ENCODE measurements at places on chromosomes 3 and 15.
A peak's percentile ranks its signal among the peaks of the same experiment; 100 is the strongest.

GRCh38 chr3:73407577-73407976, 217.2 kb downstream of the PDZRN3 start:
- no peak for DNase-seq
- H3K27ac ChIP-seq, result no peak overlapping the region
- H3K27me3 ChIP-seq, result peaks cover 1% of the 10 kb centered on the region

DNA sequence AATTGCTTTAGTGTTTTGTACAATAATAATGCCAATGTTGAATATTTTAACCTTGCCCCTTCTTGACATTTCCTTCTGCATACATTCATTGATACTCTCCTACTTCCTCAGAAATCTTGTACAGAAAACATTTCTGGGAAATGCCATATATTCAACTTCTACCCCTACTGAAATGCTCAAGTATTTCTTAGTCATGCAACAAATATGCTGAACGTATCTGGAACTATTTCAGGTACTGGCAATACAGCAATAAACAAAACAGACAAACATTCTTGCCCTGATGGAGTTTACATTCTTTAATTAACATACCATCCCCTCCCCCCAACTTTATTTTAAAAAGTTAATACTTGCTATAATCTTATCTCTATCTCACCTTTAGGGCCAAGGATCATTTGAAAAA, 147.2 kb downstream of the STAG1 start:
- H3K36me3 ChIP-seq, result no peaks in the 10 kb centered on the region
- no peaks in the 10 kb centered on the region for H3K4me1 ChIP-seq
- no peak overlapping the region for H3K4me3 ChIP-seq

DNA sequence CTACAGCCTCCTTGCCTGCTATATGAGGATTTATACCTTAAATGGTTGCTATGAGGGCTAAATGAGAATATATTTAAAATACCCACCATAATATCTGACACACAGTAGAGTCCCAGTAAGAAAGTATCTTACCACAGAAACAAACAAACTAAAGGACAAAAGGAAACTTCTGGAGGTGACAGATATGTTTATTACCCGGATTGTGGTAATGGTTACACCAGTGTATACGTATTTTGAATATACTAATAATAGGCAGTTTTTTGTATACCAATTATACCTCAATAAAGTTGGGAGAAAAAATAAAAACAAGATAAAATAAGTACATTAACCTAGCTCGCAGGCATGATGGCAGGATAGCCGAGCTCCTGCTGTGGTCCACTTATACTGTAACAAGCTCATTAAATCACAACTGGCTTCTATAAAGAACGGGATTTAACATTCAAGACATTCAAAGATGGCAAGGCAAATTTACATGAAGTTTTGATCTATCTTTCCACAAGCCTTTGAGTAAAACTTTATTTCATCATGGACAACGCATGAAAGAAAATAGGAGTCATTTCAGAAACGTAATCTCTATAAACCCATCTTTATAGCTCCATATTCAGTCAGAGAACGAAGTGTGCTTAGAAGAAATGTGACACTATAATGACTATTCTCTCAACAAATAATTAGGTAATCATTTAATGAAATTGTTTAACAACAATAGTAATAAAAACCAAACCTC, 1.5 kb downstream of the RPN1 start:
- DNase-seq, result no peak
- peak overlapping the region; percentile 100 for H3K4me3 ChIP-seq
- peak overlapping the region; percentile 90 for H3K27ac ChIP-seq
- H3K4me1 ChIP-seq, result no peaks in the 10 kb centered on the region
- no peaks in the 10 kb centered on the region for H3K36me3 ChIP-seq

GRCh38 chr3:69241769-69242168, 119.4 kb upstream of the LMOD3 start:
- no peak overlapping the region for H3K4me3 ChIP-seq
- DNase-seq, result peak; percentile 25
- H3K36me3 ChIP-seq, result no peaks in the 10 kb centered on the region
- peaks cover 21% of the 10 kb centered on the region for H3K4me1 ChIP-seq
- no peaks in the 10 kb centered on the region for H3K27me3 ChIP-seq

DNA sequence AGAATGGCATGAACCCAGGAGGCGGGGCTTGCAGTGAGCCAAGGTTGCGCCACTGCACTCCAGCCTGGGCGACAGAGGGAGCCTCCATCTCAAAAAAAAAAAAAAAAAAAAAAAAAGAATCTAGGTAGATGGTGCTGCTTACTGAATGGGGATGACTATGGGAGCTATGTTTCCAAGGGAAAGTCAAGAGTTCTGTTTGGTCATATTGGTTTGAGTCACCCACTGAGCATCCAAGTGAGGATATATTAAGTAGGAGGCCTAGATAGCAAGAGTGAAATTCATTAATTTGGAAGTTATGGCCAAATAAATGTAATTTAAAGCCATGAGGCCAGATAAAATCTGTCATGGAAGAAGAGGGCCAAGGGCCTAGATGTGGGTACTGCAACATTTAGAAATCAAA, 9.0 kb upstream of the UACA start:
- no peak overlapping the region for H3K27ac ChIP-seq
- H3K4me3 ChIP-seq, result no peak overlapping the region
- H3K27me3 ChIP-seq, result no peaks in the 10 kb centered on the region
- H3K36me3 ChIP-seq, result no peaks in the 10 kb centered on the region

GRCh38 chr3:65975032-65975431, 63.7 kb downstream of the MAGI1 start:
- no peak overlapping the region for H3K4me3 ChIP-seq
- H3K4me1 ChIP-seq, result no peaks in the 10 kb centered on the region
- no peaks in the 10 kb centered on the region for H3K27me3 ChIP-seq
- DNase-seq, result no peak
- no peaks in the 10 kb centered on the region for H3K36me3 ChIP-seq

DNA sequence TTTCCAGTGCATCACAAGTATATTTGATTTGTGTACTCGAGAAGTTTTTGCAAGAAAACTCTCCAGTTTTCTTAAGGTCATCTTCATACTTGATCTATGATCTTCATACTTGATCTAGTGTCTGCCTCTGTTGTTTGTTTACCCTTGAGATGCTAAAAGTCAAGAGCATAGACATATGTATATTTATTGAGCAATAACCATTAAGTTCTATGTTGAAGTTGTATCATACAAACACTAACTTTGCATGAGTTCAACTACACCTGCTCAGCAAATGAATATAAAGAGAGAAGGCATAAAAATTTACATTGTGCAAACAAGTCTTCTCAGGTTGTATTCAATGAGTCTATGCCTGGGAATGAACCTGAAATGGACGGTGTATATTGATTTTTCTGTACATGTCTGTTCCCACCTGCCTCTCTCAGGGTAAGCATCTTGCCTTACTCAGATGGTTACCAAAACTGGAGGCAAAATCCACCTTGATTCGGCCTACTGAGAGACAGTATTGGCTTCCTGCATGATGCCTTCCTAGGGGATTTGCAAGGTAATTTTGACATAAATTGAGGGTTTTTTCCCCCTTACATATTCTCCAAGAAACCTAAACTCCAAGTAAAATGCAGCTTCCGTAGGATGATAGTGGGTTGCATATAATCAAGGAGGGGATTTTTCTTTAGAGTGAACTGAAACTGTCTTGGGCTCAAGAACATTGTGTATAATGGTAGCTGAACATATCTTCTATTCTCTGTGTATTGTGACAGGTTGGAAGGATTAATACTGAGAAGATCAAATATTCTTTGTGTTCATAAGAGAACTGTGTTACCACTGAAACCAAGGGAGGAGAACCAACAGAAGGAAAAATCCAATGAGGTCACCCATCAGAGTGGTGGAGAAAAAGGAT, 110.4 kb downstream of the FILIP1L start:
- H3K27me3 ChIP-seq, result no peaks in the 10 kb centered on the region
- H3K4me3 ChIP-seq, result no peak overlapping the region
- no peaks in the 10 kb centered on the region for H3K36me3 ChIP-seq
- H3K27ac ChIP-seq, result no peak overlapping the region
- DNase-seq, result no peak

DNA sequence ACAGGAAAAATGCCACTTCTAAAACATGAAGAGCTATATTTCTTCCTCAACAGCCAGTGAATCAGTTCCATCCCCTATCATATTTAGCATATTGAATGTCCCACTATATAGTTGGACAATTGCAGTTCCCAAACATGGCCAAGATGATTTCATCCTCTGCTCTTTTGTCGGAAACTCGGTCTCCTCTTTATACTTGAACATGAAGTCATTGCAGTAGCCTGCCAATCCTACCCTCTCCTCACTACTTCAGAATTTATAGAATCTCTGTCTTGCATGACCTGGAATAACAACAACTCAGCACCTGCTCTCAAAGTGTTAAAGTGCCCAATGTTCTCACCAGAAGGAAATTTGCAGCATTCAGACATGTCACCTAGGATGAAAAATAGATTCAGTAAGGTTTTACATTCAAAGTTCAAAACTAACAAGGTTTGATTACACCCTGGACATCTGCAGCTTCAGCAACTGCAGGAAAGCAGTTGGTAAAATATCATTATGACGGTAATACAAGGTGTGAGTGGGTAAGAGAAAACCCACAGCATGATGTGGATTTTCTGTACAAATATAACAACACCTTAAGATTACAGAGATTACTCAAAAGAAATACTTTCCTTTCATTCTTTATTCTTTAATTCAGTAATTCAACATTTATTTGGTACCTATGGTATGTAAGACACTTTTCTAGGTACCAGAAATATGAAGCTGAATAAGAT, 52.5 kb downstream of the TP63 start:
- no peak overlapping the region for H3K27ac ChIP-seq
- H3K4me1 ChIP-seq, result no peaks in the 10 kb centered on the region
- DNase-seq, result no peak
- H3K4me3 ChIP-seq, result no peak overlapping the region
- H3K36me3 ChIP-seq, result no peaks in the 10 kb centered on the region

GRCh38 chr3:99783011-99783573, 34.6 kb upstream of the CMSS1 start:
- no peaks in the 10 kb centered on the region for H3K36me3 ChIP-seq
- no peak for DNase-seq
- H3K4me3 ChIP-seq, result no peak overlapping the region

- no peak overlapping the region for H3K27ac ChIP-seq
- H3K36me3 ChIP-seq, result peaks cover 8% of the 10 kb centered on the region
- no peaks in the 10 kb centered on the region for H3K27me3 ChIP-seq
- DNase-seq, result no peak
Observed at GRCh38 chr3:9784965-9785364, 7.3 kb downstream of the TADA3 start.

DNA sequence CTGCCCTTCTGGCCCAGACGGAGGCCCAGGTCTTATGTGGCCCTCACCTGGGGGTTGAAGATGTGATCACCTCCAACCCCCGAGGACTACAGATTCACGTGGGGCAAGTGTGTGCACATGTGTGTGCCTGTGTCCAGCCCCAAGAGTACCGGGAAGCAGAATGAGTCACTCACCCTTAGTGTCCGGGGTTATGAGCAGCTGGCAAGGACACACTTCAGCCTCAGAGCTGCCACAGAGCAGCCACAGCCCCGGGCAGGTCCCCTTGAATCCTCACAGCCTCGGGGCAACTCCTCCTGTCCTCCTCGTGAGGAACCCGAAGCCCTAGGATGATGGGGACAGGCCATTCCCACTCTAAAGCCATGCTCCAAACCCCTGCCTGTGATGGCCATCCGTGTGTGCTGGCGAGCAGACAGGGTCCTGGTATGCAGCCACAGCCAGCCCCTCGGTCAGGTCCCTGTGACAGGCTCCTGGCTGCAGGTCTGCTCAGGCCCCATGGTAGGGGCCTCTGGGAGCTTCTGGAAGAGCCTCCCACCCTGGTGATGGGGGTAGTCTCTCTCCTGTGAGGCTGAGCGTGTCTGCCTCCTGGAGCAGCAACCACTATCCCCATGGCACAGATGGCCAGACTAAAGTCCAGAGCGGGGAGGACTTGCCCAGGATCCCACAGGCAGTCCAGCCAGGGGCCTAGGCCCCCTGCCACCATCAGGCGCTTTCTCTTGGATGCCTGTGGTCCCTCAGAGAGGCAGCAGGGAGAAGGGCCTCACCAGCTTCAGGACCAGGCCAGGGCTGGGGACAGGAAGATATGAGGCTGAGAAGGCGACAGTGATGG, 852 bp downstream of the STAB1 start:
- no peaks in the 10 kb centered on the region for H3K27me3 ChIP-seq
- no peaks in the 10 kb centered on the region for H3K4me1 ChIP-seq

DNA sequence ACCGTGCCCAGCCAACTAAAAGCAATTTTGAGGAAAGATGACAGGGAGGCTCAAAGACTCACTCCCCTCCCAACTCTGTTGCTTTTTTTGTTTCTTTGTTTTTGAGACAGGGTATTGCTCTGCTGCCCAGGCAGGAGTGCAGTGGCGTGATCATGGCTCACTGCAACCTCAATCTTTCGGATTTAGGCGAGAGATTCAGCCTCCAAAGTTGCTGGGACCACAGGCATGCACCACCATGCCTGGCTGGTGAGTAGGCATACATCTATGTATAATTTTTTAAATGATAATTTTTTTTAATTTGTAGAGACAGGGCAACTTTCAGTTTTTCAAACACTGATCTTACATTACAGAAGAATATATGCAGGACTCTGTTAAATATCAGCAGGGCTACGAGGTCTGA, 15.8 kb upstream of the THUMPD3 start:
- no peak overlapping the region for H3K4me3 ChIP-seq
- H3K27ac ChIP-seq, result no peak overlapping the region
- no peaks in the 10 kb centered on the region for H3K27me3 ChIP-seq
- H3K36me3 ChIP-seq, result no peaks in the 10 kb centered on the region
- H3K4me1 ChIP-seq, result no peaks in the 10 kb centered on the region

GRCh38 chr3:48434591-48435222, 4.8 kb upstream of the PLXNB1 start:
- H3K36me3 ChIP-seq, result peaks cover 2% of the 10 kb centered on the region
- H3K27ac ChIP-seq, result no peak overlapping the region
- H3K27me3 ChIP-seq, result no peaks in the 10 kb centered on the region
- H3K4me1 ChIP-seq, result peaks cover 29% of the 10 kb centered on the region

DNA sequence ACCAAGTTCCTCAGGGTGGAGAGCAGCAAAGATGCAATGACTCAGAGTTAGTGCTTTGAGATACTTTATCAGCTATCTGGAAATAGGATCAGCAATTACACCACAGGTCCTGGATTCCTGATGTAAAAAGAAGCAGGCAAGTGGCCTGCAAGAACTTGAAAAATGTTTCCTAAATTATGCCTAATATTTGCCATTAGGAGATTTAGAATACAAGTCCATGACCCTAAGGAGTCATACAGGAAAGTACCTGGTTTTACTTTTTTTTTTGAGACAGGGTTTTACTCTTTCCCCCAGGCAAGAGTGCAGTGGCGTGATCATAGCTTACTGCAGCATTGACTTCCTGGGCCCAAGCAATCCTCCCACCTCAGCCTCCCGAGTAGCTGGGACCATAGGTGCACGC, 78.8 kb upstream of the CRBN start:
- no peaks in the 10 kb centered on the region for H3K36me3 ChIP-seq
- H3K4me3 ChIP-seq, result no peak overlapping the region
- H3K4me1 ChIP-seq, result no peaks in the 10 kb centered on the region
- no peaks in the 10 kb centered on the region for H3K27me3 ChIP-seq
- H3K27ac ChIP-seq, result no peak overlapping the region
- no peak for DNase-seq

- H3K4me1 ChIP-seq, result no peaks in the 10 kb centered on the region
- DNase-seq, result no peak
- no peak overlapping the region for H3K4me3 ChIP-seq
- no peak overlapping the region for H3K27ac ChIP-seq
Observed at GRCh38 chr3:11212784-11213183, 58.5 kb downstream of the HRH1 start.

All from GM12878 (cell line).